ENCODE measurements at places on chromosomes 1 and 21.
A peak's percentile ranks its signal among the peaks of the same experiment; 100 is the strongest.

- no peak for DNase-seq
Measured at GRCh38 chr1:150558761-150559655, 9.8 kb downstream of the ADAMTSL4 start.

DNA sequence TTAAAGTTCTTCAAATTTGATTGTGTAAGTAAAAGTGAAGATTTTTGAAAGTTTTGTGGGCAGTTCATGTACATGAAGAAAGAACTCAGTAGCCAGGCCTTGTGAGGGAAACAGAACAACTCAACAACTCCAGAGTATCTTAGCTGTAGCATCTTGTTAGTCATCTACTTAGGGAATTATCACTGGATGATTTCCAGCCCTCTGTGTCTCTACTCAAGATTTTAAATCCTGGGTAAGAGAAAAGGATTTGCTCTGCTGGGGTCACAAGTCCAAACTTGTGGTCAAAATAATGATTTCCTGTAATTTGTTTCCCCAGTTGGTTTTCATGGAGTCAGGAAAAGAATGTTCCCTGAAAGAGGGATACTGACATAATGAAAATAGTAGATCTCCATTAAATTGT, 8.2 kb downstream of the OR10T2 start:
- DNase-seq, result no peak

- DNase-seq, result no peak
Measured at GRCh38 chr1:245258271-245258920, 103.6 kb downstream of the KIF26B start.

GRCh38 chr1:85372683-85373377, 92.1 kb downstream of the DDAH1 start:
- no peak for DNase-seq

- DNase-seq, result no peak
Measured at GRCh38 chr1:101741910-101742309, 254.8 kb downstream of the OLFM3 start.

DNA sequence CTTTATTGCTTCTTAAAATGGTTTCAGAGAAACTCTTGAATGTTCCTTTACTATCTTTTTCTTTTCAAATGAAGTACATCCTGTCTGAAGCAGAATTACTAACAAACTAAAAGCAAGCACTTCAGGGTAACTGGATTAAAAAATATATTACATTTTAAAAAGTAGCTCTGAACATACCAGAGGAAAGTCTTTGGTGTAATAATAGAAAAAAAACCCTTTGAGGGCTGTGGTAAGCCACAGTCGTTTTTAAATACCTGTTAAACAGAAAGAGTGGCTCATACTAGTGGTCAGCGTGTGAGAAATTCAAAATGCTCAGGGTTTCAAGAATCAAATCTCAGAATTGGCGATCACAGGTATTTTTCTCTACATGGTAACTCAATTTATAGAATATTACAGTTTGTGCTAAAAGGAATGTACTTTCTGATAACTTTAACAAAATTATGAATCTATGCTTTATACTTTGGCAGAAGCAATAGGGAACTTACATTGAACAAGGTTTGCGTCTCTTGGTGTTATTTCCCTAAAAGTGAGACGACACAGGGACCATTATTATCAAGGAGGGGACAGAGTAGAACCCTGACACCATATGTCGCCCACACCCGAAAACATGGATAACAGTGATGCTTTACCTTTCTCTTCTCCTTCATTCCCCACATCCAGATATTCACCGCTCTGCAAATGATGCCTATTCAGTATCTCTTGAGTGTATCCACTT, 97.0 kb upstream of the DPH5 start:
- DNase-seq, result no peak

- DNase-seq, result no peak
Measured at GRCh38 chr1:207336559-207337467, 15.3 kb downstream of the CD55 start.

DNA sequence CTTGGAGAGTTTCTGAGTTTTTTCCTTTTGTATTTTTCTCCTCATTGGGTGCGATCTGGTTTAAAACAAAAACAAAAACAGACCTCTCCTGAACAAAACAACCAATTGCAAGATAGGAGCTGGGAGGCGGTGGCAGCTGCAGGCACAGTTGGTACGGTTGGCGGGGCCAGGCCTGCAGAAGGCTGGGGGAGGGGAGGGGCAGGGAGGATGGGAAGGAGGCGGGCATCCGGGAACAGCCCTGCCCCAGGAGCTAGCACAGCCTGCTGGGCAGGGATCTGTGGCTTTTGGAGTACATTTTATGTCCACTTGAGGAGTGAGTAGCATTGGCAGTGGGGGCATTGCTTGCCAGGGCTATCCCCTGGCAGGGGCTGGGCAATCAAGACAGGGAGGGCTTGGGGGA, 5.2 kb downstream of the CAPN9 start:
- DNase-seq, result peak; percentile 89

DNA sequence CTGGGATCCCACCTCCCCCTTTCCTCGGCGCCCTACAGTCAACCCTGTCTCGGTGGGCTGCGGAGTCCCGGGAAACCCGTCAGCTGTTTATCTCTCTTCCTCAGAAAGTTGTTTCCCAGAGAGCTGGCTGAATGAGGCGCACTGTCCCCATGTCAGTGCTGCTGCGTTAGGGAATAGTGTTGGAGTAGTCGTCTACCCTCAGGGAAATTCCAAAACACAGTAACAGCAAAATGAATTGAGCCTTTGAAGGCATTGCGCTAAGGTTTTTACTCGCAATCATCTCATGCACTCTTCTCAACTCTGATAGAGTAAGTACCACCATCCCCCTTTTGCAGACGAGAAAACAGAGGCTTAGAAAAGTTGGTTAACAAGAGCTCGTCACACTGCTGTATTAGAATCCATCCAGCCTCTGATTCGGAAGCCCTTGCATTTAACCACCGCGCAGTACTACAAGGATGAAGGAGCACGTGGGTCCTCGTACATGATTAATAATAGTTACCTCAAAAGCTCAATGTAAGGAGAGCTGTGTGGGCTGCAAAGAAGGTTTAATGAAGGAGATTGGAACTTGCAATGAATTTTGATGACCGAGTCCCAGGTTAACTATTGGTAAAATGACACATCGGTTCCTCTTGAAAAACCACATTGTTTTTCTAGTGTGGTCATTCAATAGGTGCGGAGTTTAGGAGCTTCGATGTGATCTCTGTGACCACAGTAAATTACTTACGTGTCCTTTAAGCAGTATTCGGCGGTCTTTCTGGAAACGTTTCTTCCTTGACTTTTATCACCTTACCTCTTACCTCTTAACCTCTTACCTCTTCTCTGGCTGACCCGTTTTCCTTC, 788 bp upstream of the EDEM3 start:
- DNase-seq, result no peak

DNA sequence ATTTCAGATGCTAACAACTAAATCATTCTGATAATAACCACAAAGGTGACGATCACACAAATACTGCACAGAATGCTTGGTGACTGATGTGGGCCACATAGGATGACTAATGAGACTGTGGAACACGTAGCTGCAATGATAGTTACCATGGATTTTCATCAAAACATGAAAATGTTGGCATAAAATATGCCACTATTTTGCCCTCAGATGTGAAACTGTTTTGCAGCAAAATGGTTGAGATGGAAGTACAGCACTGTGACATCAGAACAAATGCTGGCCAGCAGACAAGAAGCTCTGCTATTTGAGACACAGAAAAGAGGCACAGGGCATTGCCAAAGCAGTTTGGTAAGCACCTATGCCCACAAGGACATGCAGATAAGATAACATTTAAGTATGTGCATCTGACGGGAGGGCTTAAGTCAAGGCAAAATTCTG, 83.8 kb downstream of the NIBAN1 start:
- DNase-seq, result no peak

DNA sequence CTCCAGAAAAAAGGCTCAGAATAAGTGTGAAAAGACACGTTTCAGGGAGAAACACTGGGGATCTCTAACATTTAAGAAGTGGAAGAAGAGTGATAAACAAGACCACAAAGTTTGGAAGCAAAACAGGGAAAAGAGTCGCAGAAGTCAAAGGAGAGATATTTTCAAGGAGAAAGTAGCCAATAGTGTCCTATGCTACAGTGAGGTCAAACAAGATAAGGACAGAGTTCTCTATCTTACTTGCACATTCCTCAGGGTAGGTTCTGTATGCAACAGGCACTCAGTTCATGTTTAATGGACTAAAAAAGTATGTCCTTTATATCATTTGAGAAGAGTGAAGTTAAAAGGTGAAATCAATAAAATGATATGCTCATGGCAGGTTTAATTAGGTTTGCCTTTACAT, 13.8 kb upstream of the EDEM3 start:
- no peak for DNase-seq

- no peak for DNase-seq
Measured at GRCh38 chr1:246583056-246583440, 16.8 kb downstream of the CNST start.

GRCh38 chr1:230978491-230979388, at the start of the genes ARV1 and TTC13:
ARV1 (plus strand) TSS chr1:230979094; CDS start chr1:230979106, 12 bp downstream.
TTC13 (minus strand) TSS chr1:230978861; CDS start chr1:230978830, 31 bp downstream.
- DNase-seq, result peak; percentile 98

DNA sequence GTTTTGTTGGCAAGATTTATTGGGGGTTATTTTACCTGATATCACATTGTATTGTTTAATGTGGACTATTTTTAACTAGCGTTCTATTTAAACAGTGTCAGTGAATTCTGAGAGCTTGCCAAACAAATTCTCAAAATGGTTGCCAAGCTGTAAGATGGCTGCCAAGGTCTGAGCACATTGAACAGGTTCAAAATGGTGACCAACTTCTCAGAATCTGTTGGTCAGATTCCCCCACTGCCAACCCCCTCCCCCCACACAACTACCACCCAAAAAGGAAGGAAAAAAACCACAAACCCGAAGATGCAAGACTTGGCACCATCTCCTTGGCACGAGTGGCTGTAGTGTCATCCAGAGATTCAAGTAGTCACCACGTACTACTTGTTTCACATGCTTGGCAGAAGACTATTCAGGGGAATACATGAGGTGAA, 159.1 kb downstream of the NFIA start:
- DNase-seq, result no peak

GRCh38 chr1:61978796-61979195, 215.9 kb upstream of the L1TD1 start:
- DNase-seq, result no peak

GRCh38 chr1:218867941-218868626, 305.6 kb upstream of the LYPLAL1 start:
- DNase-seq, result no peak

- no peak for DNase-seq
Measured at GRCh38 chr1:181583598-181583997, 100.3 kb downstream of the CACNA1E start.

DNA sequence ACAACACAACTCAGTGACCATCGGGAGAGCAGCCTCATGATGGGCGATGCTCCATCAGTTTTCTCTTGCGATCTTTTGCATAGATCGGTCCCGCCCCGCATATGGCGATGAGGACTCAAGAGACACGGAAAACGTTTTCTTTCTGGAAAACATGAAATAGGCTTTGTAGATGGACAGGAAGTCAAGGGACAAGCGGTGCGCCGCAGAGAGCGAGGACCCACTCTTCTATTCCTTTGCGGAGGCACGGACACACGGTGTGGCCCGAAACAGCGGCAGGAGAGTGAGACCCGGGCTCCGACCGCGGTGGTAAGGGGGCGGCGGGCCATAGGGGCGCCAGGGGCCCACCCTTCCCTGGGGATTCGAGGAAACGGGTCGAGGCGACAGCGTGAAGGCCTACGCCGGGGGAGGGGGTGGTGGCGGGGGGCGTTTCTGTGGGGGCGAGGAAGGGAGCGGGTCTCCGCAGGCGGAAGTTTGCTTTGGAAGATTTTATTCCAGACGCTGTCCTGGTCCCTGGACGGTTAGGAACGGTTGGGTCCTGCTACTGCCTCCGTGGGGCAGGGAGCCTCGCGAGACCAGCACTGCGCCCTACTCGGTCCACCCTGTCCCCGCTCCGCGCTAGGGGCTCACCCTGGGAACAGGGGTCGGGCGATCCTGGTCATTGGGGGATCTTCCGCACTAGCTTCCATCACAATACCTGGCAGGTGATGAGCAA, 796 bp upstream of the TDRKH start:
- DNase-seq, result no peak

- no peak for DNase-seq
Measured at GRCh38 chr1:113786069-113786468, 26.2 kb downstream of the RSBN1 start.

DNA sequence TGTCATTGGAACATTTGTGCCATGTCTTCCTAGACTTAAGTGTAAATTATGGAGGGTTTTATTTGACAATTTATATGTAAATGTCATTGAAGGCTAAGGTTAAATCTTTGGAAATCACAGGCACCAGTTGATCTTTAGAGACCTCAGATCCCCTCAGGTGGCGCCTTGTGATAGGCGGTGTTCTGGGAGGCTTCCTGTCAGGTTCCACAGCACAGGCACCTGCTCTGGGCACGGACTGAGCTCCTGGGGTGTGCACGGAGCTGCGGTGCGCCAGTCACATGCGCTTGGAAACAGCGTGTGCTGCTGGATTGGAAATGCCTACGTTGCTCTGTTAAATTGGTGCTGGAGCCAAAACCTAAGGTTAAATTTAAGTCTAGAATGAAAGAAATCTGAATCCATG, 12.1 kb downstream of the CD46 start:
- no peak for DNase-seq

DNA sequence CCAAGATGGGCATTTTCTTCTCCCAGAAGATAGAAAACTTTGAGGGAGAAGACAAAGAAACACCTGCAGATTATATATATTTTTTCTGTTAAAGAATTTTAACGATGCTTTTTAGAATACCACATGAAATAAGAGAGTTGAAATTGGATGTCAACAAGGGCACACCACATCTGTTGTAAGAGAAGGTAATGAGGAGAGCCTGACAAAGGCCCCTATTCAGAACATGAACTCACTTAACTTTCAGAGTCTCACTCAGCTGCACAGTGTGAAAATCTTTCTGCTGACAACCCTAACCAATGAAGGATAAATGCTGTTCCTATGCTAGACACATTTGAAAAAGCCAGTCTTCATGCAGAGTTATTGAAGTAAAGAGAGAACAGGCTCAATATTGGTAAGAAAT, 7.3 kb downstream of the KRTAP22-2 start:
- no peak for DNase-seq

Measured in DMS 273 treated with DMSO at 0.1 percent for 48 hours (cell line).